ENCODE measurements at places on chromosomes 13 and 19. TPM values are rescaled to one million over a fixed set of nuclear protein-coding genes. Genes with fewer than 3 reads are reported as not detected.

Gene GTPBP3
- 12.1 TPM for total RNA-seq

Gene GPR12
- total RNA-seq = 0.41 TPM

Gene MAMSTR
- total RNA-seq = 8.0 TPM

Gene AMER2
- total RNA-seq = not detected

Gene KCNC3
- not detected for total RNA-seq
